Activated CD4-positive, CD25-positive, alpha-beta regulatory T cell (primary cell): ENCODE measurements at places on chromosomes 5 and 9.

DNA sequence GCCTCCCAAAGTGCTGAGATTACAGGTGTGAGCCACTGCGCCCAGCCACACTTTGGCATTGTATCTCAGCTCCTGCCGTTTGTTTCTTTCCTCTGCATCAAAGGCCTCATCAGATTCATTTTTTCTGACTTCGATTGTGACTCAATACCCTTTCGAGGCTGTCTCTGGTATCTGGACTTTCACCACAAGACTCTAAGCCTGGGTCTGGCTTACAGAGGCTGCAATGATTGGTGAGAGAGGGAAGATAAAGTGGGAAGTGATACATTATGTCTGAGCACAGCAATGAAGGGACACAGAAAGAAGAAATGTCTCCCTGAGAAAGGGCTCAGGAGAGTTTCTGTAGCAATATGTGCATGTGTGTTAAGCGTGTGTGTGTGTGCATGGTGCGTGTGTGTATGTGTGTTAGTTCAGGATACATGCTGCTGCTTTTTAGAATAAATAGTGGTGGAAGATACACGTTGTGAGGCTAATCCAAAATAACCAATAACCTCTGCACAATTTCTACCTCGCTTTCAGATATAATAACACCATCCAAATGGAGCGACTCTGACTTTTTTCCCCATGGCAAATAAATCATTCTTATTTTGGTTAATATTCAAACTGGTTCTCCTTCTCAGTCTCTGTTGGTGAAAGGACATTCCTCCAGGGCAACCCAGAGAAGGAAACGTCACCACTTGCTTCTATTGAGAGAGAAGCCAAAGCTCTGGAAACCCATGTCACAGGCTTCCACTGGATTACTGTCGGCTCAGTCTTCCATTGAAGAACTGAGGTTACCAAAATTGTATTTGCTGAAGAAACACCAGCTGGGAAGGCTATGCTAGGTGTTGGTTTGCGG lies 8.1 kb upstream of the DAB2 start:
- no peak for DNase-seq

GRCh38 chr5:132264546-132265335 lies 7.2 kb downstream of the PDLIM4 start:
- DNase-seq, result no peak

- DNase-seq, result no peak
Observed at GRCh38 chr9:111298111-111298510, 31.9 kb downstream of the OR2K2 start.

GRCh38 chr9:95736370-95736769 lies 139.1 kb upstream of the ERCC6L2 start:
- DNase-seq, result no peak

- DNase-seq, result no peak
Observed at GRCh38 chr5:139574641-139575312, 13.6 kb downstream of the UBE2D2 start.

DNA sequence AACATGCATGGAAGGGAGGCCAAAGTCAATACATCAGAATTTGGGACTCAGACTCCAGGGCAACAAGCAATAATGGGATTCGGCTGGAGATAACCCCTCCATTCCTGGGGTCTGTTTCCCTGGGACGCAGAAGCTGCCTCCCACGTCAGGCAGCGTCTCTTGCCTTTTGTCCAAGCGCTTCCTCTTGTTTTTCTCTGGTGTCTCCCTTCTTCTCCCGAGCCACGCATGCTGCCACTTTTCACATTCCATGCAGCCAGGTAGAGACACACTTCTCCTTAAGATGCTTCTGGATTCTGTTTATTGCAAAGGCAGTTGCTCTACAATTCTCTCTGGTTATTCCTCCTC lies 267.3 kb downstream of the AOPEP start:
- DNase-seq, result no peak

DNA sequence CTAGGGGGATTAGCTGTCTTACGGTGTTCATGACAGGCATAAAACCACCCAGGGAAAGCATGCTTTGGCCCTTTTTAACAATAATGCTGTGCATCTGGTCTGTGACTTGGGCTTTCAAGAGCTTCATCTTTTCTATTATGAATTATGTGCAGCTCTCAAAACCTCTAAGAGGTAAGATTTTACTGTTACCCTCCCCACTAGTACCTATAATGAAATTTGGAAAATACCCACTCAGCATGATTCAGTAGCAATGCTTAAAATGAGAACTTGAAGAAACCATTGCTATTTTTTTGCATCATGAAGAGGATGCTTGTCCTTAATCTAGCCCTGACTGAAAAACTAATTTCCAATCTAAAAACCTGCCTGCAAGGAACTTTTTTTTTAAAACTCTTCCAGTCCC lies 5.8 kb upstream of the LHFPL2 start:
- no peak for DNase-seq

DNA sequence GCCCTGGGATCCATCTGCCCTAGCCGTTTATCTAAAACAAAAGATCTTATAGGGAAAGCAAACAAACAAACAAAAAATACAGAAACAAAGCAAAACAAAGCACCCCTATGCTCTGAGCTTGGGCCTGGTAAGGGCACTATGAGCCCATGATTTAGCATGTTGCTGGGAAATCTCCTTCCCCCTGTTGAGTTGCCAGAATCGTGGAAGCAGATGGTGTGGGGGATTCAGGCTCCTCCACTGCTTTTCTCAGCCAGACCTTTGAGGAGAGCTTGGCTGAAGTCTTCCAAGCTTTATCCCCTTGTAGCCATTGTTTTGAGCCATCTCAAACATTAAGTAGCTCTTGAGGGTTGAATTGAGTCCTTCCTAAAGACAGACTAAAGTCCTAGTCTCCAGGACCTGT lies 29.9 kb downstream of the TMC1 start:
- no peak for DNase-seq

- no peak for DNase-seq
Observed at GRCh38 chr9:27671636-27672035, 98.4 kb upstream of the C9orf72 start.

- DNase-seq, result no peak
Observed at GRCh38 chr5:10935536-10935935, 174.5 kb upstream of the DAP start.

DNA sequence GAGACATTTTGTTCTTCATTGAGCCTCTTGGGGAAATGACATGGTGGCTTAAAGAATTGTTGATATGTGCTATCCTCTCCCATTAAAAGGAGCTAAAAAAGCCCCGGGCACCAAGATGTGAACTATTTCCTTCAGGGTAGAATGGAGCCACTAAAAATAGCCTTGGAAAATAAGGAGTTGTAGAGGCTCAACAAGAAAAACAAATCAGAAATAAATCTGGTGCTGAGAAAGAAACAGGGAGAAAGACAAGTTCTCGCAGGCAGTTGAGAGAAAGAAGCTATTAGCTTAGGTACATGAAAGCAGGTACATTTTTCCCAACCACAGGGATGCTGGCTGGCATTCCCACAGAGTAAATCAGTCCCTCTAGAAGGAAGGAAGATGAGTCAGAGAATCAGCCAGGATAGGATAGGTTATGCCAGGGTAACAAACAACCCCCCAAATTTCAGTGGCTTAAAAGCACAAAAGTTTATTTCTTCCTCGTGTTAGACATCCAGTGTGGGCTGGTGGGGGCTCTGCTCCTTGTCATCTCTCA lies 134.6 kb upstream of the ADRA1B start:
- DNase-seq, result no peak

DNA sequence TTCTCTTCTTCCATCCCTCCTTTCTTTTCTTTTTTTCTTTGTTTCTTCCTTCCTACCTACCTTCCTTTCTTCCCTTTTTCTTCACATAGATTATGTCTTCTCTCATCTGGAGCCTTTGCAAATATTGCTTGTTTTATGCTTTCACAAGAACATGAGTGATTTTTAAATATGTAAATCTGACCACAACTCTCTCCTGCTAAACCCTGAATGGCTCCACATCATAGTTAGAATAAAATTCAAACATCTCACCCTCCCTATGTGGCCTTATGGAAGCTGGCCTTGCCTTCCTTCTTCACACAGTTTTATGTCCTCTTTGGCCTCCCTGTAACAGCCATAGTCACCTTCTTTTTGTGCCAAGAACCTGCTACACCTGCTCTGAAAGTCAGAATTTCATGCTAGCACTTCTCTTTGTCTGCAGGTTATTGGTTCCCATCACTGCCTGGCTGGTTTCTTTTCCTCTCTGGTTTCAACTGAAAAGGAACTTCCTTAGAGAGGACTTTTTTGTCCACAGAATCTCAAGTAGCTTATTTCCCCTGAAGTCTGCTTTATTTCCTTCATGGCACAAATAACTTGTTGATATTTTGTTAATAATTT lies 114.3 kb upstream of the TNC start:
- no peak for DNase-seq

DNA sequence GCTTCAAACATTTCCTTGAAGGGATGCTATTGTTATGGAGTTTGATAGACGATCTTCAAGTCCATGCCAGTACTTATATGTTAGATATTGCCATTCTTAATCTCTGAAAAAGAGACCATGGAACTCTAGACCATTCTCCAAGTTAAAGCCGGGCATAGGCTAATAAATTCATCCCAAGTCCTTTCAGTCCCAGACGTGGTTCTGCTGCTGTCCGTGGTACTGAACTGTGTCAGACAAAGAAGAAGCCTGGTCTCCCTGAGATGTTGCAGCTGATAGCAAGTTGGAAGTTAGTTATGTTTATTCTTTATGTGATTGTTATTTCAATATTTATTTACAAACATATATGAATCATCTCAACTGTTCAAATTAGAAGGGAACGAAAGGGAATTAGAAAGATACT lies 158.7 kb downstream of the NMUR2 start:
- no peak for DNase-seq

GRCh38 chr5:17216974-17217492 lies 398 bp upstream of the BASP1 start:
- no peak for DNase-seq
